ENCODE measurements at places on chromosomes 4 and X. TPM values are rescaled to one million over a fixed set of nuclear protein-coding genes. Genes with fewer than 3 reads are reported as not detected.

GRCh38 chrX:150219374-150220185, 143.5 kb upstream of the MAMLD1 start:
- DNase-seq = no peak

GRCh38 chrX:37763400-37763799, 16.5 kb upstream of the CYBB start:
- no peak for DNase-seq

GRCh38 chr4:112818594-112818965, 181.6 kb downstream of the LARP7 start:
- no peak for DNase-seq

GRCh38 chr4:169996379-169997240, 29.6 kb downstream of the MFAP3L start:
- DNase-seq = no peak

The COX7B2 gene
- total RNA-seq = not detected

The GYG2 gene
- 21.4 TPM for total RNA-seq

The SPARCL1 gene
- total RNA-seq = 141 TPM

The PAGE1 gene
- not detected for total RNA-seq

The HTN3 gene
- not detected for total RNA-seq

The TMEM192 gene
- 13.5 TPM for total RNA-seq

The NWD2 gene
- 0.26 TPM for total RNA-seq

The GNRHR gene
- total RNA-seq = not detected

The CRMP1 gene
- 1.6 TPM for total RNA-seq

Measured in body of pancreas (tissue), 4 donors.